ENCODE measurements at places on chromosomes 12 and 14.
A peak's percentile ranks its signal among the peaks of the same experiment; 100 is the strongest.

- no peak for DNase-seq
Observed at GRCh38 chr14:104118006-104118844, 20.2 kb upstream of the KIF26A start.

DNA sequence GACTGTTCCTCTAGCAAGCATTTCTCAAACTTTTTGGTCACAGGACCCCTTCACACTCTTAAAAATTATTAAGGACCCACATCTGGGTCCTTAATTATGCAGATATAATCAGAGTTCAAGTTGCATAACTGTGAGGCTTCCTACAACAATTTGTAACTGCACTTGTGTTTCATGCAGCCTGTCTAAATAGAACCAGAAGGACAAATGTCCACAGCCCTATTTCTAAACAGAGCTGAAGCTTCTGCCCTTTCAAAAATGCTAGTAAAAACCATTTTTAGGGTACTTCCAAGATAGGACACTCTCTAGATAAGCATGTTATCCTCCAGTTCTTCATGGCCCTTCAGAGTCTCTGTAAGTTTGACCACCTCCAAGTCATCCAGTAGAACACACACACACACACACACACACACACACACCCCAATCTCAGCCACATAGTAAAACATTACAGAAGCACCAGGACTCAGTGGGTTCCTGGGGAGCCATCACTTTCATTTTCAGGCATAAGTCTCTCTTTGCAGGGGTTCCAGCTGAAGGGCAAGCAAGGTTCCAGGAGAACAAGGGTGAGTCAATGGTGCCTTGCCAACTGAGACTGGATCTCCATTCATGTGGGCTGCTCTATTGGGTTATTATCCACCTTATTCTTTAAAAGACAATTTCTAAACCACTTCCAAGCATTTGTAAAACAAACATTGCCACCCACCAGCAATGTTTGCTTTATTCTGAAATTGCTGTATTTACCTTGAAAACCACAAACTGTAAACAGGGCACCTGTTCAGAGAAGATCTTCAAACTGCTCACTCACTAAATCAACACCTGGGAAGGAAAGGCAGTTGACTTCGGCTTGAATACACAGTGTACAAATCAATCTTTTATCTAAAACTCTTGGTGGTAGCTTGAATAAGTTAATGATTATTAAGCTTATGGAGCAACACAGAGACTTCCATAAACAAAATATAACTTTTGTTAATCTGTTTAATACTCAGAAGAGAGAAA lies 64.1 kb downstream of the ITPR2 start:
- no peak for DNase-seq

GRCh38 chr14:23327947-23328744 lies 6.9 kb downstream of the PABPN1 start:
- peak; percentile 68 for DNase-seq

- DNase-seq, result no peak
Observed at GRCh38 chr12:103762473-103762872, 78.6 kb downstream of the NT5DC3 start.

DNA sequence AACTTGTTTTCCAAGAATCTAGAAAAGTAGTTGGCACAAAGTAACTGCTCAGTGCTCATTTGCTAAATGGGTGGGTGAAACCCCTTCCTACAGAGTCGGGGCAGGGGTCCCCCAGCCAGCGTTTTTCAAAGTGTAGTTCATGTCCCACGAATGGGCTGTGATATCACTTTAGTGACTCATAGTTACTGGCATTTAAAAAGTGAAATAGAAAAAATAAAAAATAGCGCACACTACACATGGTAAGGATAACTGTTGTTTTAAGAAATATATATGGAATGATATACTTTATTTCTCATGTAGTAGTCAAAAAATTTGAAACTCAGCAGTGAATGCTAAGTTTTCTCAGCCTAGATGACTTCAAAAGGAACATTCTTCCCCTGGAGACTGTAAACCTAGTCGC lies 250.4 kb downstream of the CHST11 start:
- DNase-seq, result no peak

GRCh38 chr12:54034785-54035310 lies 2.0 kb downstream of the HOXC5 start:
- no peak for DNase-seq

DNA sequence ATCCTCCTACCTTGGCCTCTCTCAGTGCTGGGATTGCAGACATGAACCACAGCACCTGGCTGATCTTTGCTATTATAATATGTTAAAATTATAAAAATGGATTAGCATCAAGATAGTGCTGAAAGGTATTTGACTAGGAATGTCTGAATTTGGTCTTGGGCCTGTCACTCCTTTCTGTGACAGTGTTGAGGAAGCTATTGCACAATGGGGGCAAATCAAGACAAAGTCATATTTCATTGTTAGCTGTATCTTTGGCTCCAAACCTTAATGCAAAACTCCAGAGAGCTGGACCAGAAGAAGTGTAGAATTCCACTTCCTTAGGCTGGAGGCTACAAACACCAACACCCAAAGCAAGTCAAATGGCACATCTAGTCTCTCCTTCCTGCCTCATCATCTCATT lies 42.2 kb downstream of the ZCRB1 start:
- DNase-seq, result no peak

GRCh38 chr12:62190689-62191490 lies 69.3 kb upstream of the USP15 start:
- DNase-seq, result peak; percentile 10

DNA sequence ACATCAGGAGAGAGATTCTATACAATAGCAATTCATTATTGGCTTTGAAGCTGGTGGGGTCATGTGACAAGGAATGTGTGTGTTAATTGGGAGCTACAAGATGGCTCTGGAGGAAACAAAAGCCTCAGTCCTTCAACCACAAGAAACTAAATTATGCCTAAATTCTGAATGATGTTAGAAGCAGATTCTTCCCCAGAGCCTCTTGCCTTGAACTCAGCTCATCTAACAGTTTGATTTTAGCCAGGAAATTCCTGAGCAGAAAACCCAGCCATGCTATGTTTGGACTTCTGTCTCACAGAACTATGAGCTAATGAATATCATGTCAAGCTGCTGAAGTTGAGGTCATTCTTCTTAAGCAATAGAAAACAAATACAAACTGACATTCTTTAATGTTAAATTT lies 274.7 kb downstream of the SLC6A15 start:
- no peak for DNase-seq

DNA sequence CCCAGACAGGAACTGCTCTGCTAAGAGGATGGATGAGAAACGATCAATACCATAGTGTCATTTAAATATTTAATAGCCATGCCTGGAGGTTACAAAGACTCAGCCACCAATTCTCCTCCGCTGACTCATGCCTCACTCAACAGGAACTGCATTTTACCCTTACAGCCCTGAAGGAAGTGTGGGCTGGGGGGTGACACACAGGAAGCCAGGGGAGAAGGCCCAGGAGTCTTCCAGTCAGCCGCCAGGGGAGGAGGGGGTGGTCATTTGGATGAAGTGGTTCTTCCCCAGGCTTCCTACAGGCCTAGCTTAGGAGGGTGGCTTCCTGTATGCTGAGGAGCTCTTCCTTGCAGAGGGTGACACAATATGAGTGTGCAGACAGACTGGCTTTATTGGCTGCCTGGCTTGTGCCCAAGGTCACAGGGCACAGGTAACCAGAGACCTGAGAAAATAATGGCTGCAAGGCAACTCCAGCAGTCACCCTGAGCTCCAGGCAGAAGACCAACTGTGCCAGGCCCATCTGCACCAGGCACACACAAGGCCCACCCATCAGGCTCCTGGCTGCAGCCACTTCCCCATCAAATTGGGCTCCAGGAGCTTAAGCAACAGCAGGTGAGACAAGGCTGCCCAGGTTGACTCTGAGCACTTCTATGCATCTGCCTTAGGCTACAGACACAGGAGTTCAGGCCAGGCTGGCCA lies 30.6 kb upstream of the RPLP0 start:
- peak; percentile 81 for DNase-seq
